Transverse colon (tissue), 4 donors: ENCODE measurements at places on chromosomes 2 and 18.

- H3K4me3 ChIP-seq, result no peak overlapping the region
- H3K27me3 ChIP-seq, result no peaks in the 10 kb centered on the region
- no peak for DNase-seq
- no peaks in the 10 kb centered on the region for H3K4me1 ChIP-seq
- H3K36me3 ChIP-seq, result no peaks in the 10 kb centered on the region
Measured at GRCh38 chr2:151728804-151729414, 5.4 kb downstream of the NEB start.

- H3K36me3 ChIP-seq, result no peaks in the 10 kb centered on the region
- no peaks in the 10 kb centered on the region for H3K4me1 ChIP-seq
- no peak overlapping the region for H3K4me3 ChIP-seq
- DNase-seq, result no peak
- no peaks in the 10 kb centered on the region for H3K27me3 ChIP-seq
- no peak overlapping the region for H3K27ac ChIP-seq
Measured at GRCh38 chr2:2422621-2423020, 91.5 kb upstream of the MYT1L start.

GRCh38 chr18:42231796-42232195 lies 276.8 kb downstream of the PIK3C3 start:
- no peaks in the 10 kb centered on the region for H3K4me1 ChIP-seq
- no peak overlapping the region for H3K4me3 ChIP-seq
- H3K27me3 ChIP-seq, result no peaks in the 10 kb centered on the region
- H3K36me3 ChIP-seq, result no peaks in the 10 kb centered on the region

GRCh38 chr2:189639007-189639609 lies 22.2 kb upstream of the ASNSD1 start:
- H3K4me1 ChIP-seq, result no peaks in the 10 kb centered on the region
- no peak overlapping the region for H3K27ac ChIP-seq
- DNase-seq, result peak; percentile 42
- no peaks in the 10 kb centered on the region for H3K36me3 ChIP-seq

DNA sequence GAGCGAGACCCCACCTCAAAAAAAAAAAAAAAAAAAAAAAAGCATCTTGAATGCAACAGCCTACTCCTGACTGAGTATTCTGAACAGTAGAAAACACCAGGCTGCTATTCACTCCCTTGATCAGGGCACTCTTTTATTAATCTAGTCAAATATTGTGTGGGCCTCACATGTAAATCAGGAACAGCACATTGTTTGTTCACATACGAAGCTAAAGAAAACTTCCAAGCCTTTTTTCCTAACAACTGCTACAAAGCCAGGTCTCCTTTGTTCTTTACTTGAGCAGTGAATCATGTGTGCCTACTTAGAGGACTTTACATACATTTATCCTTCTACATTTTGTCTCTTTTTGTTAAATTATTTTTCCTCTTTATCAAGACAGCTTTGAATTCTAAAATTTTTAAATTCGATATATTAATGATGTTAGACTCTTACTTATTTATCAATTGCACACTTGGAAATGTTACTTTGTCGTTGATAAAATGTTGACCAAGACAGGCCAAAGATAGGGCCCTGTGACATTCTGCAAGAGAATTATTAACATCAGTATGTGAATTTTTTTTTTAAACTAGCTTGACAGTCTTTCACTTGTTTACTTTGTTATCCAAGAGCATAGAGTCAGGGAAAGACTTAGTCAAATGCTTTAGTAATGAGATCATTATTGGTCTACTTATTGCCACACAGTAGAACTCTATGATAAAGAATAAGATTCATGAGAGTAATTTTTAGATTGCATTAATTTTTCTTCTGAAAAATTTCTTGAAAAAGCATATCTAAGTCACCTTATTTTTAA lies 13.2 kb downstream of the SPATS2L start:
- peaks cover 30% of the 10 kb centered on the region for H3K4me1 ChIP-seq
- H3K4me3 ChIP-seq, result no peak overlapping the region
- no peak for DNase-seq
- no peaks in the 10 kb centered on the region for H3K36me3 ChIP-seq
- no peaks in the 10 kb centered on the region for H3K27me3 ChIP-seq

DNA sequence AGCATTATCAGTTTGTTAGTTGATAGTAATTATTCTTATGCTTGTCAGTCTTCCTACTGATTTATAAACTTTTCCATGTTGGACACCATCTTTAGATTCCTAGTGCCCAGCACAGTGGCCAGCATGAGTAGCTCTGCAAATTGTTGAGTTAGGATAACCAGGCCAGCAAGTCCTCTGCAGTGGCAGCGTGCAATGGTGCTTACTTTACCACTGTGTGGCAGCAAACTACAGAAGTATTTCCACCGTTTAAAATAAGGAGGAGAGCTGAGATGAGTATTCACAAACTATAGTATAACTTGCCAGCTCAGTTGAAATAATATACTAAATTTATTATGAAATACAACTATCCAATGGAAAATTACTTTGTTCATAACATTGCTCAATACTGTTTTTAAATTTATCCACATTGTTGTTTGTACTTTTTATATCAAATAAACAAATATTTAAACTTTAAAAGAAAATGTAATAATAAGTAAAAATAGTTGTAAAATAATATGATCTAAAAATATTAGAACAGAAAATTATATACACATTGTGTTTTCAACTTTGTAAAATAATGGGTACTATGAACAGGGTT lies 9.3 kb upstream of the THADA start:
- H3K4me1 ChIP-seq, result no peaks in the 10 kb centered on the region
- no peak overlapping the region for H3K27ac ChIP-seq
- H3K36me3 ChIP-seq, result no peaks in the 10 kb centered on the region
- H3K27me3 ChIP-seq, result no peaks in the 10 kb centered on the region
- peak; percentile 14 for DNase-seq
